ENCODE measurements at places on chromosomes 1 and 21.

DNA sequence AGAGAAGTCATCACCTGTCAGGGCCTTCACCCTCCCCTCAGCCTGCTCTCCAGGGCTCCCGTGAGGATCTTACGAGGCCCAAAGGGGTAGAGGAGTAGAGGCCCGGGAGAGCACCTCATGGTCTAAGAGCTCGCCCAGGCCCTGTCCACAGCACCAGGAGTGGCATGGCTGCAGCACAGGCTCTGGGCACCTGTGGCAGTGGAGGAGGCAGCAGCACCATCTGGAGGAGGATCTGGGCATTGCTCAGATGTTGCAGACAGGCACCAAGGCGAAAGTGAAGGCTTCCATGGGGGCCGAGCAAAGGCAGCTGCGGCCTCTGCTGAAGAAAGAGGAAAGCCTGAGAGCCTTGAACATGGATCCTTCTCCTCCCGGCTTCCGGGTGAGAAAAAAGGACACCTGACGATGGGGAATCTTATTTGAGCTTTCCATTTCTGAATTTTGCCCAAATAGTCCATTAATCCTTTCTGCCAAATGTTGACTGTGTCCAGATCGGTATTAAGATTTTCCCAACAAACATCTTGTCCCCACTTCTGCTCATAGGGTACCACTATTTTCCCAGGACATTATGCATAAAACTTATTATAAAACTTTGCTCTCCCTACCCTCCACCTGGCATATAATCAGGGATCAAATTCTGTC lies 604.7 kb downstream of the PTPRC start:
- no peak for DNase-seq

GRCh38 chr1:116878804-116879477 lies 30.8 kb upstream of the PTGFRN start:
- DNase-seq: no peak

- DNase-seq: no peak
Observed at GRCh38 chr1:116033322-116033721, 57.0 kb downstream of the SLC22A15 start.

DNA sequence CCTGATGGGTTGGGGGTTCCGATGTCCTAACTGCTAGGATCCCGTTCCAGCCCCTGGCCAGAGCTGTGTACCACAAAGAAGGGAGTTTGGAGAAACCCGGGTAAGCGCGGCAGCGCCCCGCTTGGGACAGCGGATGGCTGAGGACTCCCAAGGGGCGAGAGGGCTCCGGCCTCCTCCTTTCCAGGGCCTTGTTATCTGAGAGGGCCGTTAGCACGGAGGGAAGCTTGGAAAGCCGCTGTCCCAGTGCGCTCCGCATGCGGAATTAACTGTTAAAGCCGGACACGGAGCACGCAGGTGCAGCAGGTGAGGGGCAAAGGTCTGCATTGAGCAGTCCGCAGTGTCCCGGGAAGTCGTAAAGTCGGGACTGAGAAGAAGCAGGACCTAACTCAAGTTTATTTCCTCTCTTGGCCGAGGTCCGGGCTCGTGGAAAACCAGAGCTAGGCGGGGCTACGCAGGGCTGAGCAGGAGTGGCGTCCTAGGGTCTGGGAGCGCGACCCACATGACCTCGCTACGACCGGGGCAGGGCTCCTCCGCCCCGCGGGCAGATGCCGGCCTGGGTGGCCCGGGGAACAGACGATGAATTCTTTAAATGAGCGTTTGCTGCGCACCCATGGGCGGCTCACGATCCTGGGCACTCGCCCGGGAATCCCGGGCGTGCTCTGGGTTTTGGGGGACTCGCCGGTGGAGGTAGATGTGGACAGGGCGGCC lies 4.5 kb downstream of the LHX4 start:
- DNase-seq: no peak

- peak; percentile 77 for DNase-seq
Observed at GRCh38 chr1:43524804-43525203, 5.9 kb upstream of the PTPRF start.
